RPMI7951 (cell line): ENCODE measurements at places on chromosomes 12 and 14.

- peak; percentile 74 for DNase-seq
These were observed 3.1 kb downstream of the PYGL start for GRCh38 chr14:50941151-50941550.

DNA sequence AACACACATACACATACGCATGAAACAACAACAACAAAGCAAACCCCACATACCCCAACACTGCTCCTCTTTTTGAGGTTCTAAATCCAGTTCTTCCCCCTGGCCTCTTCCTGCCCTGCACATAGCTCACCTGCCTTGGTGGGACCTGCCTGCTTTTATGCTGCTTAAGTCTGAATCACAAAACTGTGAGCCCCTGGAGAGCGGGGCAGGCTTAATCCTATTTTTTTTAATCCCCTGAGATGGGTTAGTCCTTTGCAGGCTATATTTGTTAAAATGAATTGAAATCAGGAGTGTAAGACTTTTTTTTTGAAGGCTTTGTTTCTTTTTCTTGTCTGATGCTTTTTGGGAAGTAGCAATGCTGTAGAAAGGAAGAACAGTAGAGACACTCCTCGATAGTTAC, 84.6 kb upstream of the MAX start:
- DNase-seq = no peak

GRCh38 chr12:122726080-122726558, 4.5 kb downstream of the HCAR1 start:
- DNase-seq = peak; percentile 18

DNA sequence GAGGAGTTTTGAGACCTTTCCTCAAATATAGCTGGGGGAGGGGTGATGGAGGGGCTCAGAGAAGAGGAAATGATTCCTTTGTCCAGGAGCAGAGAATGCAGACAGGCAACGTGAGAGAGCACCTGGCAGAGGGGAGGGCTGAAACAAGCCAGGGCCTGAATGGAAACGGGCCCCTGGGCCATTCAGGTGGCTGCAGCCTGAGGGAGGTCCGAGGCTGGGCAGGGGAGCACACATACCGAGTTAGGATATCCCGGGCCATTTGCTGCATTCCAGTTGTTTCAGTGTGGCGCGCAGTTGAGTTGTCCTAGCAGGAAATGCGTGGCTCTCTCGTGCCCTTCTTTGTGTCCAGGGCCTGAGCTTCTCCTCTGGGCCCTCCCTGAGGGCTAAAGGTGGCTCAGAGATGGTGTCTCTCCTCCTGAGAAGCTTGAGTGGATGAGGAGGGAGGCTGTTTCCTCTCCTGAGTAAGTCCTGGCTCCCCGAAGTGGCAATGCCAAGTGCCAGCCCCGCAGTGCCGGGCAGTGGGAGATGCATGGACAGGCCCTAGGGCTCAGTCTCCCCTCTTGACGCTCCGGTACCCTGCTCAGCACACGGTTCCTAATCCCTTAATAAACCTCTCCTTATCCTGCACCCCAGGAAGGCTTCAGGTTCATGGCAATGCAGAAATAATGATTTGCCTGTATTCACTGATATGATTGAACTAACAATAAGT, 85.5 kb upstream of the VRK1 start:
- DNase-seq = no peak

GRCh38 chr12:10339053-10339840, 31.6 kb downstream of the KLRD1 start:
- peak; percentile 57 for DNase-seq

GRCh38 chr12:126346087-126346486, 1280.9 kb downstream of the AACS start:
- DNase-seq = no peak
